Foreskin keratinocyte (primary cell): ENCODE measurements at places on chromosomes 6 and 20.
A peak's percentile ranks its signal among the peaks of the same experiment; 100 is the strongest.

DNA sequence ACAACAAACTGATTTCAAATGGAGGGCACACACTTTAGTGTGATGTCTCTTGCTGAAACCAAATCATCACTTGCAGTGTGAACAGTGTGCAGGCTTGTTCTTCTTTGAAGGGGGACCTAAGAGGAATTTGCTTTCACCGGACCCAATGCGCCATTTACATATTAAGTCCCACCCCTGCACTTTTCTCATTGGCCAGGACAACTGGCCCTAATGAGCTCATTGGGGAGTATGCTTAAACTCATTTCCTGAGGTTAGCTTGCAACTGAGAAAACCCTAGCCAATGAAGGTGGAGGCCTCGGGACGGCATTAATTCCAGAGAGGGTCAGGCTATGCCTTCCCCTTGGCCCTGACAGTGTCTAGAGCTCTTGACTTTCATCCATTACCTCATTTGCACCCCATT, 58.7 kb downstream of the VEGFA start:
- DNase-seq = no peak

- no peak for DNase-seq
Observed at GRCh38 chr6:939526-940252, 246.8 kb upstream of the EXOC2 start.

DNA sequence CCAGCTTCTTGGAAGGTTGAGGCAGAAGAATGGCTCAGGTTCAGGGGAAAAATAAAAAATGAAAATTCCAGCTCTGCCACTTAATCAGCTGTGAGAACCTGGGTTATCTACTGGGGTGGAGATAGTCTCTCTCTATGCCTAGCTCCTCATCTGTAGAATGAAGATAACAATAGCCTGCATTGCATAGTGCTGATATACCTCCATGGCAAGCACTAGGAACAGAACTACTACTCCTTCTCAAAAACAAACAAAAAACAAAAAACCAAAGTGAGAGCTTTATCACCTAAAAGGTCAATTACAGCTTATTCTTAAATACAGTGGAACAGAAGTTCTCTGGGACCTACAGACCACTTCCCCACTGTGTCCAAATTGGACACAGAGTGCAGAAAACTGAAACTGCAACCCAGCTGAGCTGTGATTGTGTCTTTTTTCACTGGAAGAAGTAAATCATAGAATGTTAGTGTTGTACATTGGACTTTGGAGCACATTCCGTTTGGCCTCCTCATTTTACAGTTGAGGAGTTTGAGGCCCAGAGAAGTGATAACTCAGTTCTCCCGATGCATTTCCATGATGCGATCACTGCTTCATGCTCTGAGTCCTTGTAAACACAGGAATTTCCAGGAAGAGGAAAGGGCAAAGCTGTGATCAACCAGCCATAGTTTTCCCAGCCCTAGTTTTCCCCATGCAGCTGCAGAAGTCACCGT, 23.3 kb downstream of the MTFR2 start:
- no peak for DNase-seq

GRCh38 chr20:25586877-25587276, 1.5 kb upstream of the NINL start:
- no peak for DNase-seq

GRCh38 chr6:24795106-24795505, 3.6 kb downstream of the ARMH2 start:
- no peak for DNase-seq

DNA sequence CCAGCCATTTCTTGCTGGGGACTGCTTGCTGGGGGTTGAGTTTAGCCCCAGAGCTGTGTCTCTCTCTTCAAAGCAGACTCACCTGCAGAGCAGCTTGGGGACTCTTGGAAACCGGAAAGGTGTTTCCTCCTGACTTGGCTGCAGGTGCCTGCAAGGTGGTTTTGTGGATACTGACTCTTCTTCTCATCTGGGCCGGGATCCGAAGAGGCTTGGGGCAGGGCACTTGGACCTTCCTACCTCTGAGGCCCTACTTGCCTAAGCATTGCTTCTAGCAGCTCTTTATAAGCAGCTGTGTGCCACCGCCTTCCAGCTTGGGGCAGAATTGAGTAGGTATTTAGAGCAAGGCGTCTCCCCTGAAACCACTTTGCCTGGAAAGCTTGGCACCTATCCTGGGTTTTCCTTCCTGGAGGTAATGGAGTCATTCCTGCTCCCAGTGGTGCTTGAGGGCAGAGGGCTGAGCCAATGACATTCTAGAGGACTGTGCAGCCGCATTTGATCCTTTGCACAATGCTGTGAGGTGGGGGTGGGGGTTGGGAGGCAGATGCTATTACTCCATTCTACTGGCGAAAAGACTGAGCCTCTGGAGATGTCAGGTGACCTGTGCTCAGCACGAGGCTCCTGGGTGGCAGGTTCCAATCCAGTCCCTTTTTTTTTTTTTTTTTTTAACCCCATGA, 3.4 kb upstream of the CTSZ start:
- peak; percentile 23 for DNase-seq

DNA sequence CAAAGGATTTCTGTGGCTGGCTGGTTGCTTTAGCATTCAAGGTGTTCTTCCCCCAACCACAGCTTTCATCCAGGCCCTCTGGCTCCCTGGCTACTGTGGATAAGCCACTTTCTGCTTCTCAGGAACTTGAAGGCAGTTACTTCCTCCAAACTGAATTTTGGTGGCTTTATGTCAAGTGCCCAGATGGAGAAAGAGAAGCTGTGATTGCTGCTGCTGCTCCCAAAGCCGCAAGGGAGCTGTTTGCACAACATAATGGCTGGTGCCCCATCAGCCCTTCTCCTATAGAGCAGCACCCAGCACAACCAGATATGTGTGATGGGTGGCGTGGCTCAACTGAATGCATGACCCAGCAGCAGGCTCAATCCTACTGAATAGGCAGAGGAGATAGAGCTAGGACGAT, 465.2 kb downstream of the MAFB start:
- DNase-seq = no peak

DNA sequence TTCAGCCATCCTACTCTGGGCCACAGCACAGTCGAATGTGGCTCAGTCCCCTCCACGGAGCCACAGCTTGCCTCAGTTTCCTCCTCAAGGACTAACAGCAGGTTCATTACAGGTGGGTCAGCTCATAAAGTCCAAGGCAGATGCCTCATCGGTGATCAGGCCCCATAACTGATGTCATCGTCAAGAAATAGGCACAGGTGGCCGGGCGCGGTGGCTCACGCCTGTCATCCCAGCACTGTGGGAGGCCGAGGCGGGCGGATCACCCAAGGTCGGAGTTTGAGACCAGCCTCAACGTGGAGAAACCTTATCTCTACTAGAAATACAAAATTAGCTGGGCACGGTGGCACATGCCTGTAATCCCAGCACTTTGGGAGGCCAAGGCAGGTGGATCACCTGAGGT, 3.4 kb downstream of the UCKL1 start:
- DNase-seq = no peak

- peak; percentile 59 for DNase-seq
Observed at GRCh38 chr6:154991207-154991606, 3.9 kb upstream of the TIAM2 start.

DNA sequence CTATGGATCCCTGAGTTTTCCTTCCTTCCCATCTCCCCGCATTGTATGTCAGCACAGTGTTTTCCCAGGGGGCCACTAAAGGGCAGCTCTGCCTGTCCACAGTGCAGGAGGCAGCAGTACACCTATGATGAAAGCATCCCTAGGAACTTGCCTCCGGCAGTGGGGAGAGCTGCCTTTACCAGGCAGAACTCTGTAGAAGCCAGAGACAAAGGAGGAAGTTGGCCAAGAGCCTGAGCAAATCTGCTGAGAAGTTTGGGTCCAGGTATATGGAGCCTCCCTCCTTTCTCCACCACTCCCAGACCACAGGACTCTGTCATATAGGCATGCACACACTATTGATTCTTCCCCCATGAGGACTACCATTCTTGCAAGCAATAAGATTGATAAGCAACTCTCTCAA, 282.7 kb downstream of the TBC1D7 start:
- no peak for DNase-seq

DNA sequence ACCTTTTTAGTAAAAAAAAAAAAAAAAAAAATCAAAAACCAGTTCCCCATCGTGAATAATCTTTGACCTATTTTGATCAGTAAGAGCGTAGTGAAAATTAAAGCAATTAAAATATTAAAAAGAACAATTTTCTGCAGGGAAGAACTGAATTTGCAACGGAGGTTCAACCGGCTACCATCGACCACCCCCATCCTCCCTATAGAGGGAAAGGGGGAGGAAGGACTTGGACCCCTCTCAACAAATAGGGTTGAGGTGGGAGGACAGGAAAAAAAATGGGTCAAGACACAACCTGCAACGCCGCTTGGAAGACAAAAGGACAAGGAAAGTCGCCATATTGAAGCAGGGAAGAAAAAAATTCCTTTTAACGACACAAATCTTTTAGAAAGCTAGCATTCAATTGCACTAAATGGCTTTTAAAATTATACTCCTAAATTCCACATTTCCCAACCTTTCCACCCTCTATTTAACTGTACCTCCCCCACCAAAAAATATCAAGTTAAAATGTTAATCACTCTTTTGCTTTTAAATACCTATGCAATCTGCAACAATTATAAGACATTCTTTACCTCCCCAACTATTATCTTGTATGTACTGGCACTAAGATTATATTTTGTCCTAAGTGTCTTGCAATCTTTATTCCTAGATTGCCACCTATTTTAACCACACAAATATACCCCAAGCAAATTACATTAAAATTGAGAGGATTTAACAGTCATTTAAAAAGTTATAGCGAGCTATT, 1.7 kb downstream of the PPP1R10 start:
- DNase-seq = peak; percentile 33

- DNase-seq = no peak
Observed at GRCh38 chr6:138805016-138805765, 9.3 kb downstream of the ECT2L start.

- no peak for DNase-seq
Observed at GRCh38 chr6:108712946-108713345, 135.3 kb upstream of the ARMC2 start.

- DNase-seq = no peak
Observed at GRCh38 chr6:15033850-15034203, 212.0 kb upstream of the JARID2 start.
